ENCODE measurements at places on chromosomes 7 and 10. TPM values are rescaled to one million over a fixed set of nuclear protein-coding genes. Genes with fewer than 3 reads are reported as not detected.

The NXPH1 gene
- not detected for total RNA-seq

The CLRN3 gene
- total RNA-seq, result not detected

The PAXIP1 gene
- 5.8 TPM for total RNA-seq

The COMMD3 gene
- total RNA-seq, result 26.4 TPM

The ZNF25 gene
- total RNA-seq, result 13.8 TPM

The MRLN gene
- not detected for total RNA-seq

The CYP3A7 gene
- not detected for total RNA-seq

The FXYD4 gene
- total RNA-seq, result not detected

The UNCX gene
- total RNA-seq, result not detected

The FBXL15 gene
- 23.6 TPM for total RNA-seq

The BBS9 gene
- 15.0 TPM for total RNA-seq

The ASAH2 gene
- total RNA-seq, result not detected

The PDE6C gene
- total RNA-seq, result not detected

The ZNF365 gene
- total RNA-seq, result 0.86 TPM

The SNX8 gene
- 23.8 TPM for total RNA-seq

The TRIL gene
- 0.32 TPM for total RNA-seq

The FIS1 gene
- total RNA-seq, result 193 TPM

The DNAJC30 gene
- 5.7 TPM for total RNA-seq

The CNNM2 gene
- 5.7 TPM for total RNA-seq

The LIPM gene
- total RNA-seq, result not detected

The SND1 gene
- total RNA-seq, result 184 TPM

The HSPA12A gene
- total RNA-seq, result 4.8 TPM

The MOGAT3 gene
- not detected for total RNA-seq

The ZNF853 gene
- 0.51 TPM for total RNA-seq

The ZNF32 gene
- total RNA-seq, result 32.1 TPM

The LIPF gene
- not detected for total RNA-seq

The LLCFC1 gene
- total RNA-seq, result not detected

The OR9A2 gene
- total RNA-seq, result not detected

The FOXL3 gene
- total RNA-seq, result not detected

The C7orf57 gene
- total RNA-seq, result not detected

The MYH16 gene
- not detected for total RNA-seq

The TFR2 gene
- total RNA-seq, result 0.11 TPM

The STEAP1 gene
- total RNA-seq, result 120 TPM

The TUBAL3 gene
- total RNA-seq, result not detected

The TNKS2 gene
- total RNA-seq, result 29.3 TPM

The RPP38 gene
- total RNA-seq, result 8.0 TPM

The ABCC2 gene
- under 0.01 TPM for total RNA-seq

The KIAA1549 gene
- 4.2 TPM for total RNA-seq

The TMEM120A gene
- total RNA-seq, result 8.2 TPM

Data from GM23248 (cell line).